ENCODE measurements at places on chromosomes 13 and 19.

- DNase-seq = no peak
Observed at GRCh38 chr19:42155796-42156195, 23.6 kb upstream of the POU2F2 start.

DNA sequence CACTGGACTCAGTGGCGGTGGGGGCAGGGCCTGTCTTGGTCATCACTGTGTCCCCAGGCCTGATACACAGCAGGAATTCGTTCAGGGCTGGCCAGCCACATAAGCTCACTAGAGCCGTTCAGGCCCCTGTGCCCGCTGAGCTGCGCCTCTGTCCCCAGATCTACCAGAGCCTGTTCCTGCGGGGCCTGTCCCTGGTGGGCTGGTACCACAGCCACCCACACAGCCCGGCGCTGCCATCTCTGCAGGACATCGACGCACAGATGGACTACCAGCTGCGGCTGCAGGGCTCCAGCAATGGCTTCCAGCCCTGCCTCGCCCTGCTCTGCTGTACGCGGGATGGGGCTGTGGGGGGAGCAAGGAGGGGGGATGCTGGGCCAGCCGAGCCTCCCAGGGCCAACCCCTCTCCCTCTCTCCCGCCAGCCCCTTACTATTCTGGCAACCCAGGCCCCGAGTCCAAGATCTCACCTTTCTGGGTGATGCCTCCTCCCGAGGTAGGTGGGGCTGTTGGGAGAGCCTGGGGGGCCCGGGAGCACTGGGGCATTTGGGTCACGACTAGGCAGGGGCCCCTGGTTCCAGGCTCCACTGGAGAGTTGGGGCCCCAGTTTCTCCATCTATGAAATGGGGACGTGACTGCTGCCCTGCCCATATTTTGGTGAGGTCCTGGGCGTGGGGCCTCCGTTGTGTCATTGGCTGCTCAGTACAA lies 13.9 kb downstream of the MPND start:
- DNase-seq = no peak

- no peak for DNase-seq
Observed at GRCh38 chr13:51771418-51772104, 32.4 kb downstream of the DHRS12 start.

GRCh38 chr13:68736961-68737360 lies 1370.7 kb upstream of the ATXN8OS start:
- no peak for DNase-seq

DNA sequence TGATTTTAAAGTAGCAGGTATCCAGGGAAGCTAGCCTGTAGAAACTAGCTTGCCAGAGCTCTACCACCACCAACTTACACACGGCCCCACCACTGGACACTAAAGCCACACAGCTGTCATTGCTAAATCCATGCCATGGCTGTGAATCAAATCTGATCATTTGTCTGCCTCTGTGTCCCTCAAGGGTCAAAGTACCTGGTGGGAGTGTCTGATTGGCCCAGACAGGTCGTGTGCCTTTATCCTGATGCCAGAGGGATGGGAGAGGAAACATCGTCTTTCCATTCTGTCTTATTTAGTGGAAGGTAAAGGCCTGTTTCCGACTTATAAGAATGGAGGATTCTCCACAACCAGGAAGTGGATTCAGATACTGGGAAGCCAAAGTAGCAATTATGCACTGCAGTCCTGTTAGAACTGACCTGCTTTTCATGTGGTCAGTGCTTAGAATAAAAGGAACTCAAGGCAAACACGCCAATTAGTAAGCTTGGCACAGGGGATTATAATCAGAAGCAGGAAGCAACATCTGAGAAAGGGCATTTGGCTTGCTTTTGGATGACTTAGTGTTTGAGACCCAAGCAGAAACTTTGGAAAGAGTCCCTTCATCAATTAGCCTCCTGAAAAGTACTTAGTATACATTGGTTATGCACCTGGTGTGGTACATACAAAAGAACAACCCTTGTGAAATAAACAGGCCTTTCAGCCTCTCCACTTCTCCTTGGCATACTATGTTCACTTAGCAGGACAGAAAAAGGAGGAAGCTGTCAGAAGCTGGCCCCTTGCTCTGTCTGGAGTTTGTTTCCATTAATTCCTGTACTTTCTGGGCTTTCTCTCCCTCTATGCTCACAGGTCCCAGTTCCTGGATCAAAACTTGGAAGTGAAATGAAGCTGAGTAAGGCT lies 192.4 kb downstream of the NUFIP1 start:
- DNase-seq = no peak

GRCh38 chr13:76764916-76765315 lies 121.3 kb downstream of the KCTD12 start:
- DNase-seq = no peak

GRCh38 chr13:97341135-97341534 lies 92.8 kb upstream of the RAP2A start:
- no peak for DNase-seq

GRCh38 chr13:107716241-107716640 lies 499.1 kb downstream of the LIG4 start:
- no peak for DNase-seq

GRCh38 chr19:33234092-33234491 lies 8.4 kb upstream of the SLC7A10 start:
- DNase-seq = no peak

DNA sequence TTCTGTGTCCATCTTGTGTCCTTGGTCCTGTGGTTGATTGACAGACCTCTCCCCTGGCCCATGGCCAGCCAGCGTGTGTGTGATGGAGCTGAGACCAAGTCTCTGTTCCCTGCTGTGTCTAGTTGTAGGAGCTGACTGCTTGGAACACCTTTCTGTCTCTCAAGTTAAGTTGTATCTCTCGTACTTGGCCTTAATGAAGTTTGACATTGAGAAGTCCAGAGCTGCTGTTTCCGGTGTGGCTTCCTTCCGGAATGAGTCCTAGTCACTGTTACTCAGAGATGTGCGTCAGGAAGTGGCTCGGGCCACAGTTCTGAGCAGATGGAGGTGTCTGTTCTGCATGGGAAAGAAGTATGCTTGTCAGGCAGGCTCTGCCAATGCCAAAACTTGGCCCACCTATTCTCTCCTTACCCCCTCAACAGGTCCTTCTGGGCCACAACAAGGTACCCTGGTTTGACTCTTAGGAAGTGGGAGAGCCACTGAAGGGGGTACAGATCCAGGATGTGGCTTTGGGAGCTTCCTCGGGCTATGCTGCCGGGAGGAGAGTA lies 54.3 kb downstream of the GATAD2A start:
- peak; percentile 83 for DNase-seq

DNA sequence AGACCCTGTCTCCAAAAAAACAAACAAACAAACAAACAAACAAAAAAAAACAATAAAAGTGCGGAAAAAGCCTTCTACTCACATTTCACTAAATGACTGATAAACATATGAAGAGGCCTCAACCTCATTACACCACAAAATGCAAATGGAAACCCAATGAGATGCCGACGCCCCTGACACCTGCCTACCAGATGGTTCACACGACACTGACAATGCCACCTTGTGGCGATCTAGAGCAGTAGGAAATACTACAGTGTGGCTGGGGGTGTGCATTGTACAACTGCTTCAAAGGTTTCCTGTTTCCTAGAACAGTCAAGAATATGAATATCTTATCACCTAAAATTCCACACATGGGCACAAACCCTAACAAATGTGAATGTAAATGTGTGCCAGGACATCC lies 14.0 kb downstream of the SCGB2B2 start:
- DNase-seq = peak; percentile 64
